ENCODE measurements at places on chromosomes 6 and 20.

DNA sequence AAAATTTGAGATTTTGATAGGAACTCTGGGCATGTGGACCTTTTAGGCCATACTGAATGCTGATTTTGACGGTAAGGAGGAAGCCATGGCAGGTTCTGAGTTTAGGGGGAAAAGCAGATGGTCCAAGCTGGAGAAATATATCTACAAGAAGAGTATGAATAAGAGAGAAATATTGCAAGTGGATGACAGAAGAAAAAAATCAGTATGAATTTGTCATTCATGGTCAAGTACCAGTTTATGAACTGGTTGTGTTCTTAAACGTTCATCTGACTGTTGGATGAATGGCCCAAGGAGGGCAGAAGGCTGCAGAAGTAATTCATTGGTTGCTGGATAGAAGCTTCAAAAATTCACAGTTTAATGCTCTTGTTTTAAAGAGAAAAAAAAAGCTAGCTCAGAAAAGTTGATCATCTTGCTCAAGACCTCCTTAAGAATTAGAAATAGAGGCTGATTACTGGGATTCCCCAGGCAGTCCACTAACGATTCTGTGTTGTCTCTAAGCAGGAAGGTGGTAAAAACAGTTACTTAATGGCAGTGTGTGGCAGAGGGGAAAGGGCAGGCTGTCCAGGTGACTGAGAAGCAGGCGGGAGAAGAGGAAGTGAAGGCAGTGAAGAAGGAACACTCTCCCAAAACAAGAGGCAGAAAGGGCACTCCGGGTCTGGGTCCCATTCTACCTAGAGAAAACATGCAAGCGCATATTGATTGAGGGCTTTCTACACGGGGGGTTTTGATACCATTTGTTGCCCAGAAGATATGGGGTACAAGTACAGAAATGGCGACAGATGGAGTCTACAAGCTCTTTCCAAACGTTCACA lies 2.0 kb upstream of the DUSP22 start:
- DNase-seq, result no peak

- no peak for DNase-seq
Observed at GRCh38 chr20:21519136-21519584, 5.3 kb upstream of the NKX2-2 start.

GRCh38 chr6:147586044-147586443 lies 77.6 kb downstream of the SAMD5 start:
- DNase-seq, result no peak

DNA sequence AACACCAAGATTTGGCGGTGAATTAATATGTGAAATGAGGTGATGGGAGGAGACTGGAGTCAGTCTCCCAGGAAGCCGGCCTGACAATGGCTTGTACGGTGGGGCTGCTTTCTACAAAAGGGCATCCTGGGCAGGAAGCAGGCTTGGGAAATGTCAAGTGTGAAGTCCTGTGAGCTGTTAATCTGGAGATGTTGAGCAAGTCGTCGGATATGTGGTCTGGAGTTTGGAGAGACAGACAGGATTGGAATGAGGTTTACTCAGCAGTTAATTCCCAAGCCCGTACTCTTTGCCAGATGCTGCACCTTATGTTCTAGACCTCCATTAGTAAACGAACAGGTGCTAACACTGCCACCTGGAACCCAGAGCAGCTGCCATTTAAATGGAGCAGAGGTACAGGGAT lies 107.7 kb upstream of the FOXC1 start:
- DNase-seq, result no peak

DNA sequence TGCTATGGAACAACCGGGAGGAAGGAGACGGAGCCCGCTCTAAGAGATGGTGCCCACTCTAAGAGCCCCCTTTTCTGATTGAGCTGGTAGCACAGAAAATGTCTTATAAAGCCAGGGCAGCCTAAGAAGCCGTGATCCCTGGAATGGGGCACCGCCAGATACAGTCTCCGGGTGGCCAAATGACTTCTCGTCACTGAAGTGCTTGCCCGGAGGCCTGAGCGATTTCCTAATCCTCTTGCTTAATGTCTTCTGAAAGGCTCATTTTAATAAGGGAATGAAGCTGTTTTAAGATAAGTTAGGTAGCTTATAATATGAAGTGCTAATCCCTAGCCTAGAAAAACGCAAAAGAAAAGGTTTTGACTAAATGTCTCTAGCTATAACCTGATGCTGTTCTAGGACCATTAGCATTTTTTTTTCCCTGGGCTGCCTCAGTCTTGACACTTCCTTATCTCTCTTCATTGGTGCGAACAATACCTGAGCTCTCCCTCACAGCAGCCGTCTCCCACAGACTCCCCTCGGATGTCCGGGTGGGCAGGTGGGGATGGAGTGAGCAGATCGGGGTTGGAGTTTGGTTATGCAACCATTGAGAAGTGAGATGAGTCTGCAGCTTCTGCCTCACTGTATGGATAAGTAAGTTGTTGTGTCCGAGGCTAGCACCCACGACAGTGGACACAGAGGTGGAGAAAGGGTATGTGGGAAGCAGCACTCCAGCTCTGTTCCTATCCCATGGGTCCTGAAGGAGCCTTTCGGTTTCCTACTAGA lies 559.4 kb upstream of the AGPAT4 start:
- no peak for DNase-seq

DNA sequence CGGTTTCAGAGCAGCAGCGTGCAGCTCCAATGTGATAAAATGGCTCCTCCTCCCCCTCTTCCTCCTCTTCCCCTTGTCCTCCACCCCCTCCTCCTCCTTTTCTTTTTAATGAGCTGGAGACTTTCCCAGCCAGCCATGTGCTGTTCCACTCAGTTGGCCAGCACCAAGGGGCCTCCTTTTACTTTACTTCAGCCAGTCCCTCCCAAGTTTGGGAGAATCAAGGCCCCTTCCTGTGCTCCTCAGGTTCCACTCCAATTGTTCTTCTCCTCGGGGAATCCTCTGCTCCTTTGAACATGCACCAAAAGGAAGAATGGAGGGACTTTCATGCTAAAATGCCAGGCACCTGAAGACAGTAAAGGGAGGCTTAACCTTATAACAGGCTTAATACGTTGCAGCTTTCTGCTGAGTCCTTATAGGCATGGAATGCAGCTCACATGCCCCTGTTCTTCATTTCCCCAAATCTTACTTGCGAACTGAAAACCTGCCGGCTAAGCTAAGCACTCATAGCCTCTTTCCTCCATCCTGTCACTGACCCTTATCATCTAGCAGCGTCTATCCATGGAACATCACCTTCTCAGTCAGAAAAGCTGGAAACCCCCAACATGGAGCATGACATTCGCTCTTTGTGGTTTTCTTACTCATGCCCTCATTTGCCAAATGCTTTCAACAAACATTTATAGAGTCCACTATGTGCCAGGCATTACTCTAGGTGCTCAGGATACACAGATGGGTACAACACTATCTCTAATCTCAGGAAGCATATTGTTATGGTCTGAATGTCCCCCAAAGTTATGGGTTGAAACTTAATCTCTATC lies 170.6 kb downstream of the PHACTR1 start:
- no peak for DNase-seq
